Activated CD4-positive, alpha-beta T cell treated with anti-CD3 and anti-CD28 coated beads, Interleukin-2, amount 10 ng/mL, durations not matched to agents 24 days and 14 days (primary cell): ENCODE measurements at places on chromosomes 7 and 10.

GRCh38 chr10:22780474-22780885 lies 66.1 kb upstream of the PIP4K2A start:
- no peak for DNase-seq

GRCh38 chr7:150722431-150722931 lies 6.1 kb downstream of the GIMAP1 start:
- peak; percentile 60 for DNase-seq

- peak; percentile 69 for DNase-seq
These were observed 34.8 kb upstream of the TNPO3 start for GRCh38 chr7:129089521-129090212.

GRCh38 chr7:74101061-74101681 lies 17.6 kb downstream of the LIMK1 start:
- DNase-seq: no peak

GRCh38 chr7:33420311-33420940 lies 291.1 kb downstream of the BBS9 start:
- no peak for DNase-seq

GRCh38 chr7:155425887-155426286 lies 32.0 kb upstream of the EN2 start:
- DNase-seq: no peak

- DNase-seq: no peak
These were observed 186.6 kb upstream of the CELF2 start for GRCh38 chr10:10831085-10831484.

DNA sequence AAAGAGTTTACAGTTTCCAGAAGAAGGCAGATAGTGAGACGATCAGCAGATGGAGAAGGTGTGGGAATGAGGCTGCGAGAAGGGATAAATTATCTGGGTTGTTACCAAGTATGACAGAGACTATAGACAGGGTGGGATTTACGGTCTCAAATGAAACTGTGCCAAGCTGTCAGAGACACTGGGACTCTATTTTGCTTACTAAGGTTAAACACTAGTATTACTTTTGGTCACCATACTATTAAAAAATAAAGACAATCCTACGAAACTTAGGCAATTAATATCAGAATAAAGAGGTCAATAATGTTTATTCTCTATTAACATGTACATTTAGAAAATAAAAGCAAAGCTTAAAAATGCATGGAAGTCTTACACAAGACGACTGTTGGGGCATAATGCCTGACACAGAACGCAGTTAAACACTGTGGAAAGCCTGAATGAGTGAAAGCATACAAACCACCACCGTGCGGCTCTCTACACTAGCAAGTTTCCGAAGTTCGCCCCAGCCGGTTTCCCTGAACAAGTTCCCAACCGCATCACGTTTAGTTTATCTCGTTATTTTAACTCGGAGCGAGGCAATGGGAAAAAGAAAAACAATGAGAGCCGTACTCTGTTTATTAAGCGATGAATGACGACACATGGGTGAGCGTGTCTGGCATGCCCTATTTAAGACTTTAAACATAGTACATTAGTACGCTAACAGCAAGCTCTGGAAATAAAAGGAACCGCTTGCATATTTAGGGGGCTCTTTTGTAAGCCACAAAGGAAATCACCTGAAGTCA lies 909 bp upstream of the CC2D2B start:
- peak; percentile 81 for DNase-seq

DNA sequence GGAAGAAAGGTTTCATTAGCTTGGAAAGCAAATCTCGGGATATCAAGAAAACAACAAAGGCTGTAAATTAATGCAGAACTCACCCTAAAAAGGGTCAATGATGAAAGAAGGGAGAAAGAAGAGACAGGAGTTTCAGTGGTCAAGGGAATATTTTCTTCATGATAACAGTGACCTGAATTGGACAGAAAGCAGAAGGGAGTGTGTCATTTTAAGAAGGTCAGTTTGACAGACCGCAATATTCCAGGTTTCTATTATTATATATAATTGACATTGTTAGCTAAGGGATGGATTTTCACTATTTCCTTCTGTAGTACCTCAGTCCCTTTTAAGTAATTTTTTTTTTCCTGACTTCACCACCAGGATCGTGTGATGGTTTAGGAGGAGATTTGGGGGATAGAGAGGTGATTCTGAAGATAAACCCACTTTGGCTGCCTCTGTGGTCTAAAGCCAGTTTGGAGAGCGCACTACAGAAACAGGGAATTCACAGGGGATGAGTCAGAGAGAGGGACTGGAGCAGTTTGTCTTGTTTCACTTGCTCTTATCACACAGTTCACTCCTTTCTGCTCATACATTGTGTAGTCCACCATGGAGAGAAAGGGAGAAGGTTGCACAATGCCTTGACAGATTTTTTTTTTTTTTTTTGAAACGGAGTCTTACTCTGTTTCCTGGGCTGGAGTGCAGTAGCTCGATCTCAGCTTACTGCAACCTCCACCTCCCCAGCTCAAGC lies 417.9 kb downstream of the AUTS2 start:
- no peak for DNase-seq

- DNase-seq: no peak
These were observed 192.5 kb downstream of the GFRA1 start for GRCh38 chr10:116080553-116080952.
